ENCODE measurements at places on chromosomes 6 and 20. TPM values are rescaled to one million over a fixed set of nuclear protein-coding genes. Genes with fewer than 3 reads are reported as not detected.

DNA sequence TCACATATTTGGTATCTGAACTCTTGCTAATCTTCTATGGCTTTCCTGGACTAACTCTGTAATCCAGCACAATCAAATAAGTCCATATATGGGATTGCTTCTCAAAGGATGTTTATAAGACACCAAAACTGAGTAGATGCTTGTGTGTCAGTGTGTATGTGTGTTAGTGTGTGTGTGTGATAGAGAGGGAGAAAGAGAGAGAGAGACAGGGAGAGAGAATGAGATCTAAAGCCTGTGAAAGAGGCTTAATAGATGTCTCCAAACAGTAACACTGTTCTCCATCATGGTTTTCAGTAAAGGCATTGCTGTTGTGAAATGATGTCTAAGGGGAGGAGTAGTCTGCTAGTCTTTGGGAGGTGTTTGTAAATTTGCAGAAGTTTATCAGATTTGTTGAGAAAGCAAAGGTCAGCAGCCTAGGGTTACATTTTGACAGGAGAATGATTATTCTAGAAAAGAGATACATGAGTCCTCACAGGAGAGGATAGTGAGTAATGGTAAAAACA lies 73.9 kb upstream of the MLIP start:
- DNase-seq, result no peak

GRCh38 chr6:136037876-136038460 lies 186.5 kb downstream of the PDE7B start:
- DNase-seq, result no peak

GRCh38 chr20:52252664-52253063 lies 61.1 kb upstream of the ZFP64 start:
- no peak for DNase-seq

- DNase-seq, result no peak
Measured at GRCh38 chr20:50073500-50073899, 39.5 kb downstream of the UBE2V1 start.

Gene ZBTB46
- 0.19 TPM for total RNA-seq

- no peak for DNase-seq
Measured at GRCh38 chr6:107727096-107727757, 96.9 kb downstream of the SCML4 start.

Gene NOX3
- total RNA-seq, result not detected

Gene MCCD1
- not detected for total RNA-seq

DNA sequence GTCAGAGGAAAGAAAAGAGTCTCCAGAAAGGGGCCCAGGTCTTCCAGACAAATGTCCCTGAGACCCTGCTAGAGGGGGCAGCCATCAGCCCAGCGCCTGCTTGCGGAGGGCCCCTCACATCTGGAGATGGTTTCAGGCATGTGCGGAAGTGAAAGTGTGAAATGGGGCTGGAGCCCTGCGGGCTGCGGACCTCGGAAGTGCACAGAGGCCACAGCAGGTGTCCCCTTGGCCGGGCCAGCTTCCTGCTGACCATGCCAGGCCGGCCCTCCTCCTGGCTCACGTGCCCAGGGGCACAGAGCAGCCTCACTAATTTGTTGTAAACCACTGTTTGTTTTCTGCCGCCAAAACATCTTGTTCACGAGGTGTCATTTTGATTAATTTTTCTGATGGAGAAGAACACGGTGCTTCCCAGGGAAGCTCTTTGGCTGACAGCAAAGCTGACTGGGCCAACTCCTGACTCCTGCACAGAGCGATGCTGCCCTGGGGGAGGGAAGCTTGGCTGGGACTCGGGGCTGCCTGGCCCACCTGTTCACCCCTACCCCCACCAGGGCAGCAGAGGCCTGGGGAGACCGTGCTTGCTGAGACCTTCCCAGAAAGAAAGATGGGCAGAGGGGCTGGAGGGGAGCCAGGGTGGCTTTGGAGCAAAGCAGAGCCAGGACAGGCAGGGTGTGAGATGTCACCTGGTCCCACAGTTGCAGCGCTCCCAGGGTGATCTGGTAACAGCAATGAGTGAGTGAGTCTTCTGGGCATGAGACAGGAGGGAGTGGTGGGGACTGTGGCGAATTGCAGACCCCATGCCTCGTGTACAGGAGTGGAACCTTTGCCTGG lies 54.2 kb downstream of the BCAS4 start:
- no peak for DNase-seq

DNA sequence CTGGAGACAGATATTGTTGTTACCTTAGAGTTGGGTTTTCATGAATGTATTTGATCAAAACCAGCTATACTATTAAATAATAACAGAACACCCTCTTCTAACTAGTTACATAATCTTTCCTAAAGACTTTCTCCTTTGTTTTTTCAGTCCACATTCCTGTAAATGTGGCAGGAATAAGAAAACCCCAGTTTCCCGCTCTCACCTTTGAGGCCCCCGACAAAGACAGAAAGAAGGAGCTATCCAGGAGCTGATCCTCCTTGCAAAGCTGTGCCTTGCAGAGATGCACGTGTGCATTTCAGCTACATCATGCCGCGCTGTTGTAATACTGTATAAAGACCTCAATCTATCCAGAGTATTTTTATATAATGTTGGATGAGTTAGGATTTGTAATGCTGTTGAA lies 102.7 kb downstream of the SLC22A3 start:
- no peak for DNase-seq

DNA sequence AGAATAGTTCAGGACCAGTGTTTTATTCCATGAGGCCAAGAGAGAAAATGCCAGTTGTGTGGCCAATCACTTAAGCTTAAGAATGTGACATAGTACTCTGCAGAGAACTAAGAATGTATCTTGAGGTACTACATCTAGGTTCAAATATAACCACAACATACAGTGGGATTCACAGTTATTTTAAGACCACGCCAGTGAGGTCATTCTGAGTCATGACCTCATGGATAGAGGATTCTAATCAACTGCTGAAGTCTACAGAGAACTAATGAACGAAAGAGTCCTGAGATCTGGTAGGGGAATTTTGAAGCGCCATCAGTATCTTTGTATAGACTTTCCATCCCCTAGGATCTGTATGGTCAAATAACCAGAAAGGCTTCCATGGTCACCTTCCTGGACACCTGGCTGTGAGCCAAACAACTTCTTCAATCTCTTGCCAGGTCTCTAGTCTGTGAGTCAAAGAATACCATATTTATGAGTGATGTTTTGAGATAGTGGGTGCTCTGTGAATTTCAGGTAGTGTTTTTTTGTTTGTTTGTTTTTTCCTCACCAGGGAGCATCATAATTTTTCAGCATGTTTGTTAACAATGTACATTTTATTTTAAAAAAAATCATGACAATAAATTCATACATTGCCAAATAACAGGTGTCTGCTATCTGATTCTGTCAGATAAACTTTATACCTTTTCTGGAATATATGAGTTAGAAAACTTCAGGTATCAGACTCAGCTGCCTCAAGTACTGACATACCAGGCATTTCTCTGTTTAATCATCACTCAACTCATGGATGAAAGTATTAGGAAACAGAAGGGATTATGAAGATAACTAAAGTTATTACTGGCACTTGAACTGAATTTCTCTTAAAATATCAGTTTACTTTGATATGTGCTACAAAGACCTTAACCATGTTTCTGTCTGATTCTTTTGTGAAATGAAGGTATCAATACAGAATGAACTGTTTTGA lies 217.9 kb downstream of the PLCB4 start:
- DNase-seq, result peak; percentile 63

Gene SGK2
- not detected for total RNA-seq

DNA sequence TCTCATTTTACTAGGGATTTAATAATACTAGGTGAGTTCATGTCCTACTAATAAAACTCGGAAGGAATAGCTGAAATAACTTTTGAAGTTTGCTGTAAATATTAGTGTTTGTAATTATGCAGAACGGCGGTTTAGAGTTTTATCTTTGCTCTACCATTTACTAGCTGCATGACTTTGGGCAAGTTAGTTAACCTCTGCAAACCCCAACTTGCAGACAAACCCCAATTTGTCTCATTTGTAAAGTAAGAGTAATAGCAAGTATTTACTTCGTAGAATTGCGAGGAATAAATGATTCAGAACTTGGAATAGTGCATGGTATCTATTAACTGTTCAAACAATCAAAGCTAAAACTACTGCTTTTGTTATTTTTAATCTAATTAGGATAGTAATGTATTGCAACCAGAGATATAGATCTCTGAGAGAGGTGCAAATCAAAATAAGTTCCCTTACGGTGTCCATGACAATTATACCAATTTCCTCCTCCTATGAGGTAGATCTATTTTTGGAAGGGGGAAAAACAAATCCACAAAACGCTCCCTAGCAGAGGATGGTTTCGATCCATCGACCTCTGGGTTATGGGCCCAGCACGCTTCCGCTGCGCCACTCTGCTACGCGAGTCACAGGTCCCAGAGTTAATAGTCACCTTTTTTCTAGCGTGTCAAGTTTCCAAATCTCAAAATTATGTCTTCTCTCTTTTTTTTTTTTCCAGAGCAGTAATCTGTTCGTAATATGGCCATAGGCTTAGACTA lies 35.1 kb upstream of the BTN3A2 start:
- peak; percentile 79 for DNase-seq

Gene FRK
- total RNA-seq, result 0.02 TPM

DNA sequence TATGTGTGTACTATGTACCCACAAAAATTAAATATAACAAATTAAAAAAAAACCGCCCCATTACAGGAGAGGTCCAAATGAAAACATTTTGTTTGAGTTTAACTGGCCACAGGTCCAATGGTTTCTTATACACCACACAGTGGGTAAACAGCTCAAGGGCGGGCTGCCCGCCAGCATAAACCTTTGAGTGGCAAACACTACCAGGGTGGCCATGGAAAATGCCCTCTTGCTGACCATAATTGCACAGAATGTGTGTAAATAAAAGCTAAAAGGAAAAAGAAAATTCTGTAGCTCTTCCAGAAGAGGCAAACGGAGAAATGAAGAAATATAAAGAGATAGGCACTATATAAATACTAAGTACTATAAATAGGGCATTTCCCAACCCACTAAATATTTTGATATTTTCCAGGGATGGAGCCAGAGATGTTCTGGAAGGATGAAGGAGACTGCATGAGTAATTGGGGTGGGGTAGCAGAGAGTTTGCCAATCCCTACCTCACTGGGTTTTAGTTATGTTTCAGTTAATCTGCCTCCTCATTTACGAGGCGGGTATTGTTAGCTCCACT lies 1.1 kb upstream of the CDC5L start:
- no peak for DNase-seq

DNA sequence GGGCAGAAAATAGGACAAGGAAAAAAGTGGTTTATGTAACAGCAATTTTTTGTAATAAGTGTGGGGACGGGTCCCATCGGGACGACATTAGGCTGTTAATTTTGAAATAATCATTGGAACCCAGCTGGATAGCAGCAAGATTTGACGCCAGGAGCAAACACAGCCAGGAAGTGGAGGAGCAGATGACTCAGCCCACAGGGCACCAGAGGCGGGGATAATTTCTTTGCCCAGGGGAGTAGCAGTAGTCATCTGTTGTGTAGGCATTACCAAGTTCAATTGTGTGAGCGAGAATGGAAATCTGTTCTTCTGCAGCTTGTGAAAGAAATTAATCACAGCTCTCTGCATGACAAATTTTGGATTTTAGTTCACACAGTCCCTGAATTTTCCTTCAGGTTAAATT lies 22.6 kb upstream of the RIN2 start:
- DNase-seq, result peak; percentile 93

DNA sequence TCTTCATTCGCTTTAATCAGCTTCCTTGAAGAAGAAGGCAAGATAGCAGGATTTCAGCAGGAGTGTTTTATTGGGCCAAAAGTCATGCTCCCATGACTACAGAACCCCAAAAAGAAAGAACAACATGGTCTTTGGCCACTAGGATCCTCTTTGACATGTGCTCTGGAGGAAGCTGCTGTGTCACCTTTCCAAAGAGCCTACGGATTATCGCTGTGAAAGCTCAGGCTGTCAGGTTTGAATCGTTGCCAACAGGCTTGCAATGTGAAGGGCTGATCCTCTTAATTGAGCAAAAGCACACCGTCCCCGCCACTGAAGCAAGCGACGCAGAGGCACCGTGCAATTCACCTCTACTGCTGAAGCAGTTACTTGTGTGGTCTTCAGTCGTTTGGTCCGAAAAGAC lies 29.0 kb downstream of the MYLIP start:
- DNase-seq, result no peak

Gene PAK5
- not detected for total RNA-seq

DNA sequence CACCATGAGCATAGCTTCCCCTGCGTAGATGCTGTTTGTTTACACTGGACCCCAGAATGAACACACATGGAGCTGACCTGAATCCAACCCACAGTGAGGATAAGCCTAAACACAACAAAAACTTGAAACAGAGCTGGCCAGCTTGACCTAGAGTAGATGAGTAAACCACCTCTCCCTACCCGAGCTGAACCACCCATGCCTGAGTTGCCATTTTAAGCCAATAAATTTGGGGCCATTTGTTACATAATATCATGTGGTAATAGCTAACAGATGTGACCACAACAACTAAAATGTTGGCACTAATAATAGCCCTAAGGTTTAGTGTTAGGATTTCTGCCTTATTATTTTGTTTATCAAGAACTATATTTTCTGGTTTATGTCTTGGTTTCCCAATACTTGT lies 103.2 kb upstream of the GRIK2 start:
- no peak for DNase-seq

- peak; percentile 79 for DNase-seq
Measured at GRCh38 chr6:41733707-41734665, 1.4 kb downstream of the TFEB start.

DNA sequence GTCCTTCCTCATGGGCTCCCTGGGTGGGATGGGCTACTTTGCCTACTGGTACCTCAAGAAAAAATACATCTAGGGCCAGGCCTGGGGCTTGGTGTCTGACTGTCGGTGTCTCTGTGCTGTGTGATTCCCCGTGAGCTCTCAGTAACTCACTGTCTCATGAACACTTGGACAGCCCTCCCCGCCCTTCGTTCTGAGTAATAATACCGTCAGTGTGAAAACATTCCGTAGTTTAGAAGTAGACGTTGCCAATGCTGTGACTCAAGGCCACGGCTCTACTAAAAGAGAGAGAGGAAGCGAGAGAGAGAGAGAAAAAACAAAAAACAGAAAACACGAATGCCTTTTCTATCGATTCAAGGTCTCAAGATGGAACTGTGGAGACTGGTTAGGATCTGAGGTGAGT lies 31.8 kb downstream of the FITM2 start:
- peak; percentile 80 for DNase-seq

DNA sequence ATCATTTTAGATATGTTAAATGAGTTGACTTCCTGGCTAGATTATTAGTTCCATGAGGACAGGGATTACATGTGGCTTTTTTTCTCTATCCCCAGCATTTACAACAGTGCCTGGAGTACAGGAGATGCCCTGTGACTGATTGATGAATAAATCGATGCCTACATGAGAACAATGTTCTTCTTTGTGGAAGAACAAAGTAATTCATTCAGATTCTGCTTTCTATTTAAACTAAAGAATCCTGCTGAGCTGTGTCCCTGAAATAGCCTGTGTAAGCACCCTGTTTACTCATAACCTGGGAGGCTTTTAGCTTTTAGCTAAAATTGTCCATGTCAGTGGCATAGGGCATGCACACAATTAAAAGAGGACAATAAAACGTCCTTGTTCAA lies 125.1 kb upstream of the BTBD3 start:
- peak; percentile 7 for DNase-seq

Measured in HT1080 (cell line).